ENCODE measurements at places on chromosomes 2 and 18.

DNA sequence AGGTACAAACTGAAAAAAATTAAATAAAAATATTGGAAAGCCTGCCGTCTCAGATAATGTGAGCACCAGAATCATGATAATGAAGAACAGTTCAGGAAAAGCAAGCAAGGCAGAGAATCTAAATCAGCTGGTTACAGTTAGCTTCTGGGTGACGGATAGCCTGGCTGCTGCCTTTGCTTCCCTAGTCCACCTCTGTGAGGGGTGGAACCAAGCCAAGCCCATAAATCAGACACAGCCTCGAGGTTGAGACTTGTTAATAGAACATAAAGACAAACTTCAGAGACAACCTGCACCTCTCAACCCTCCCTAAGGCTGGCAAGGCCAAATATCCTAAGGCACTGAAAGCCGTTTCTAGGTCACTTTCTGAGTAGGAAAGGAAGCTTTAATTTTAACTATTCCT lies 334.7 kb upstream of the SLC39A10 start:
- no peak for DNase-seq

DNA sequence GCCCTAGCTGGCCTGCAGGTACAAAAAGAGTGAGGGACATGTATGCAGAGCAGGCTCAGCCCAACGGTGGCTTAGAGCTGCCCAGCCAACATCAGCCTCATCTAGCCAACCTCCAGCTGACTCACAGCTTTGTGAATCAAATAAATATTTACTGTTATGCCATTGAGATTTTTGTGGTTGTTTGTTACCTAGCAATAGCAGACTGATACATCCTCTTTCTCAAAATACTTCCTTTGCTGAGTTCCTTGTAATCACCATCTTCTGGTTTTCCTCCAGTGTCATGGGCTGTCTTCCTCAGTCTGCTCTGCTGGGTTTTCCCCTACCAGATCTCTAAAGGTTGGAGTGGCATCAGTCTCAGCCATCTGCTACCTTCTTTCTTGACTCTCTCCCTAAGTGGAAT lies 126.6 kb upstream of the SLC1A4 start:
- no peak for DNase-seq

- DNase-seq, result peak; percentile 62
Measured at GRCh38 chr18:46071653-46072375, at the start of gene PSTPIP2. Gene PSTPIP2 (minus strand): TSS chr18:46072260. CDS start chr18:46072188, 72 bp downstream.

- DNase-seq, result no peak
Measured at GRCh38 chr18:8803063-8803795, 97.9 kb downstream of the MTCL1 start.

- DNase-seq, result no peak
Measured at GRCh38 chr18:48621240-48621639, 82.4 kb downstream of the CTIF start.

DNA sequence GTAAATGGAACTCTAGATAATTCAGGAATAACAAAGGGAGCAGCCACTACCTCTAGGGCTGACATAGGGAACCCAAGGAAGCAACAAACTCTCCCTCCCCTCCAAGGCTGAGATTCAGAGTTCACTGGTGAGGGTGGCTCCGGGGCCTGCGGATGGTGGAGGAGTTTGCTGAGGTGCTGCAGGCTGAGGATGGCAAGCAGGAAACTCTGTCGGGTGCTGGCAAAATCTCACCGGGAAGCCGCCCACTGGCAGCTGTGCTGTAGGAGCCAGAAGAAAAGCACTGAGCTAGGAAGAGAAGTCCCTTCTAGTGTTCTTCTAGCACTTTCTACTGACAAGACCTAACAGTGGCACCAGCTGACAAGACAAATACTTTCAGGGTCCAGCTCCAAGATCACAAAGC lies 12.5 kb upstream of the HAAO start:
- no peak for DNase-seq

DNA sequence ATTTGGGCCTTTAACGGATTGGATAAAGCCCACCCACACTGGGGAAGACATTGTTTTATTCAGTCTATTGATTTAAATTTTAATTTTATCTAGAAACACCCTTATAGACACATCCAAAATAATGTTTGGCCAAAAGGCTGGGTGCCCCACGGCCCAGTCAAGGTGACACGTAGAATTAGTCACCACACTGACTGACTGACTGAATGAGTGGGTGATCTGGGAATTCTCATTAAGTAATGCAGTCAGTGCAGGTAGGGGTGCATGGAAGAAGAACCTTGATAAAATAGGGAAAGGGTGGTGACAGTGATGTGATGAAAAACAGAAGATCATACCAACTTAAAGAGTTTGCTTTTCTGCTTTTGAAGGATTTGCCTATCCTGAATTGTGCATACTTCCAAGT lies 554.8 kb downstream of the DCC start:
- no peak for DNase-seq

DNA sequence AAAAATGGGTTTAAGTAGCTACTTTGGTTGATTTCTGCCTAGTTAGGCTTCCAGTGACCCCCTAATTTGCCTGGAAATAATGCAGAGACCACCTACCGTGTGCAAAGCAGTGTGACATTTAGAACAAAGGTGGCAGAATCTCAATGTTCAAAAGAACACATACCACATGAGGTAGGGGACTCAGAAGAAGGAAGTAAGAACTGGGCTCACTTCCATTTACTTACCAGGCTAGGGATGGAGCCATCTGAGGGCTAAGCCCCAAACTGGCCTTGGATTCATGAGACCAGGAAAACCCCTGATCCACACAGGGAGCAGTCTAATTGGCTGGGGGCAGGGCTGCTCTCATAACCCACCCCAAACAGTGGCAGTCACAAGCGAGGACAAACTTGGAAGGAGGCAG lies 190.7 kb downstream of the NCKAP5 start:
- DNase-seq, result no peak

DNA sequence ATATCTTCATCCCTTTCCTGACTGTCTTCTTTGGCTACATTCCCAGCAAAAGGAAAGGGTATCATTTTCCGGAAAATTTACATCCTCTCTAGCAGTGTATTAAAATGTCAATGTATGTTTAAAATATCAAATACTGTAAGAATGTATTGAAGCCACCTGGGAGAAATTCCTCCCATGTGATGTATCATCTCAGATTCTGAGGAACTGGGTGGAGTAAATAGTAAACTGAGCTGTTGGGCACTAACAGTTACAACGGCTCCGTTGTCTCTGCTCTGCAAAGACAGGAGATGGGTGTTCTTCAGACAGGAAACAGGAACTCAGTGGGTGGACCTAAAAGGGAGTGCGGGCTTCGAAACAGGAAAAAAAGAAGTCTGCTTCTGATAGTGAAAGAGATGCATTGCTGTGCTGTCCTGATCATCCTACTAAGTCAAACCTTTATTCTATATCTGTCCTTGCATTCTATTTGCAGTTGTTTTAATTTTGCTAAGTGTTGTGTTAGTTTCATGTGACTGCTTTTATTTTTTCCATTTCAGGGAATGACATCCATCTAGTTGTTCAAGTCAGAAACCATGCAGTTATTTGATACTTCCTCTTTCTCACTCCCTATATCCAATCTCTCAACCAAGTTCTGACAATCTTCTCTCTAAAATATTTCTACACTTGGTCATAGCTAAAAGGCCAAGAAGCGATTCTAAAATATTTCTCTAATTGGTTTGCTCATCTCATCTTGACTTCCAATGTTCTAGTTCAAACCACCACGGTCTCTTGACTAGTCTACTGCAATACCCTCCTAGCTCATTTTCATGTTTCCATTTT lies 19.4 kb downstream of the DOK1 start:
- no peak for DNase-seq

GRCh38 chr18:79259218-79259617 lies 136.5 kb upstream of the NFATC1 start:
- no peak for DNase-seq

DNA sequence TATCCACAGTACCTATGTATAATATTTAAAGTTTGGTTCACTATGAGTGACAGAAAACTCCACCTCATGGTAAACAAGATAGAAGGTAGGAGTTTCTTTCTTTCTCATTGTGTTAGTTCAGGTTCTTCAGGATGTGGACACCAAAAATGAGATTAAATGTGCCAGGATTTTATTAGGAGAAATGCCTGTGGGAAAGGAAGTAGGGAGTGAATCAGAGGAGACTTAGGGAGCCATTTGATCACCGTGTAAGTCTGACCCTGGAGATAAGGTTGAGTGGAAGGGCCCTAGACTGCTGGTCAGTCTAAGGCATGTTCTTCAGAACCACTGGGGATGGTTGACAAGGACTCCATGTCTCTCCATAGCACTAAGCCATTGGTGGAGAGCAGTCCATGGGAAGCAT lies 8.1 kb downstream of the AOX1 start:
- no peak for DNase-seq

- DNase-seq, result no peak
Measured at GRCh38 chr2:112835061-112835501, 1.5 kb downstream of the IL1B start.

DNA sequence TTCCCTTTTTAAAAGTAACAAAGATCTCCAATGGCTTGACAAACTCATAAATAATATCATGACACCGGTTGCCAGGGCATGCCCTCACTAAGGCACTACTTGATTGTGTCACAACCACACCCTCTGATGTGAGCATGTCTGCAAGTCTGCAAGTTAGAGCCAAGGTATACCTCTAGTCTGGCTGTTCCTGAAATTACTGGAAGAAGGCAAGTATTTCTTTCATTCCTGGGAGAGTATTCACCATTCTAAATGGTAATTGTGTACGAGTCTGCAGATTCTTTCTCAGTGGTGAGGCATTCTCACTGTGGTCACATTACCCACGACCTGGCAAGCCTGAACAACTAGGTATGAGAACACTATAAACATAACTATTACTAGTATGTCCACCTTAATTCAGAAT lies 25.7 kb upstream of the RNU4ATAC start:
- DNase-seq, result no peak

DNA sequence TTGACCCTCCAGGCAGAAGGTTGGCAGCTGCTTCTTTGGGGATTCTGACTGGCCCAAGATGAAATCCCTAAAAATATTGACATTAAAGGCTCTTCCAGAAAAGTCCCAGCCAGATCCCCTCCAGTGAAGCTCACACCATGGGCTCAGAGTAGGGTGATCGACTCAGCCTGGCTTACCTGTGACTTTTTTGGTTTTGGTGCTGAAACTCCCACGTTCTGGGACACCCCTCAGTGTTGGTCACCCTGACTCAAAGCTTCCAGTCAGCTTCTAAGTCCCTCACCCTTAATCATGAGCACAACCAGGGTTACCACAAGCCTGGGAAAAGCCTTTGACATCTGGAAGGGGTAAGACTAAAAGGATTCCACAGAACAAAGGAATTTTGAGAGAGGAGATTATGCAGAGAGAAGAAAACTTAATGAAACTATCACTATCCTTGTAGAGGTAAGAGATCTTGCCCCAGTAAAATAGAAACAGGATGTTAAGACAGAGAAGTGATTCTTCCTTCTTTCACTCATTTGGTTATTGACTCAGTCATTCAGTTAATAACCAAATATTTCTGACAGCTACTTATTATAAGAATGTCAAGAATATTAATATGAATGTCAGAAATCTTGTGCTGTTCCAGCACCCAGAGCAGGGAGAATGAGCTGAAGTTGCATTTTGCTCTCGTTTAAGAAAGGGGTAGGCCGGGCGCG lies 66.8 kb upstream of the SEC11C start:
- no peak for DNase-seq

GRCh38 chr18:24378598-24378997 lies 19.0 kb downstream of the OSBPL1A start:
- DNase-seq, result no peak

GRCh38 chr18:54679318-54680149 lies 88.5 kb downstream of the DYNAP start:
- no peak for DNase-seq

DNA sequence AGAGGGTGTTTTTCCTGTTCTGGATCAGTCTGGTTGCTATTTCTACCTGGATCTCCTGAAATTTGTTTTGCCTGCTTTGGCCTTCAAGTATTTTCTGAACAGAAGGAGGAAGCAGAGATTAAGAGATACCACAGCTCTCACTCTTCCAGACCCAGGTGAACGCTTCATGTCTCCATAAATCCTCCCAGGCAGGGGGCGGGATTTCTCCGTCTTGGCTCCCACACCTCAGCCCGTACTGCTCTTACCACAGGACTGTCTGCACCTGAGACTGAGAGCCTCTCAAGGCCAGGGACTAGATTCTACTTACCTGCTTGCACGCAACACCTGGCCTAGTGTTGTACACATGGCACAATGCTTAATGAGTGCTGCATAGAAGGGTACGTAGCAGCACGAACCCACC lies 59.9 kb upstream of the LRPPRC start:
- no peak for DNase-seq

DNA sequence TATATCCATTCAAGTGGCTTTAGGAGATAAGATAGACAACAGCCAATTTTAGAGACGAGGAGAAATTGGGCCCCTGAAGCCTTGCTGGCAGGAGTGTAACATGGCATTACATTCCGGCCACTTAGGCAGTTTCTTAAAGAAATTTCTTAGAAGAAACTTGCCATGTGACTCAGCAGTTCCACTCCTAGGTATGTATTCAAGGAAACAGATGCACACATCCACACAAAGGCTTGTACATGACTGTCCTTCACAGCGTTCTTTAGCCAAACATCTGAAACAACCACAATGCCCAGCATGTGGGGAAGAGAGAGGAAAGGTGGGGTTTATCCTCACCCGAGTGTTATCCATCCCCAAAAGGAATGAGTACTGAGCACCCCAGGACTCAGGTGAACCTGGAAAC lies 107.1 kb downstream of the NFATC1 start:
- DNase-seq, result no peak

DNA sequence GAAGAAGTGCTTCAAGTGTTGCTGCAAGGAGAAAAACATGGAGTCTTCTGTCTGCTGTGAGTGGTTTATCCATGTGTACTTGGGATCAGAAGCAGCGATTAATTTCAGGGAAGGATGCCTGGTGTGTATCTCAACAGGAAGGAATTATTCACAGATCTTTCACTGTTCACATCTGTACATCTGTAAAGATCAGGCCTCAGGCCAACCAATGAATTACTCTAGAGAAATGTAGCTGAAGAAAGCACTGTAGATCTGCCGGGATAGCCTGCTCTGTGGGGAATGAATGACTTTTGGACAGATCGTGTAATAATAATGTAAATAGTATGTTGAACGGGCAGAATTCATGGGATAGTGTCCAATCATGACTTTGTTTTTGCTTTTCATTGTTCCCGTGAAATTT lies 54.0 kb upstream of the SPP2 start:
- DNase-seq, result no peak

DNA sequence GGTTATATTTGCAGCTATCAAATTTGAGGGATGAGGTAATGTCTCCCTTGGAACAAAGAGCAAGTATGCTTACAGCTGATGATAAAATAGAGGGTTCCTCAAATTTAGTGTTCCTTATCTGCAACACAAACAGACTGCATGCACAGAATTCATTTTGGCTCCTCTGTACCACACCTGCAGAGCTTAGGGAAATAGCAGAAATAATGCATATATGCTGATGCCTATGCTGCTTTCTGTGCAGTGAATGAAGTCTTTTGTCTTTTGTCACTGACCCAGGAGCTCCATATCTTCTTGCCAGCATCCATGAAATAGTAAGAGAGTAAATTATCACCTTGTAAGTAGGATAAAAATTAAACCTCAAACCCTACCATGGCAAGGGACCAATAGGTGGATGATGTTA lies 69.8 kb downstream of the NCKAP1 start:
- no peak for DNase-seq
